ENCODE measurements at places on chromosomes 13 and 19.

DNA sequence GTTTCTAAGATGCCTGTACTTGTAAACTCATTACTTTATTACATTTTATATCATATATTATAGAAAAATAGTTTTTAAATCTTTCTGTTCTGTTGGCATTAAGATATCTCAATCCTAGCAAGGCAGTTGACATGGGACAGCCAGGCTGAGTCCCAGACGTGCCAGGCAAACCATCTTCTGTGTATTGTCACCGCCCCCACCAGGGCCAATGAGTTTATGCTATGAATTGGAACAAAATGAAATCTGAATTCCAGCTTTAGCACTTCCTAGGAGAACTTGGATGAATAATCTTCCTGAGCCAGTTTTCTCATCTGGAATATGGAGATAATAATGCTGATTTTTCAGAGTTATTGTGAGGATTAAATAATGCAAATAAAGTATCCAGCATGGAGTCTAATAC, 79.9 kb upstream of the GSX1 start:
- DNase-seq = no peak

DNA sequence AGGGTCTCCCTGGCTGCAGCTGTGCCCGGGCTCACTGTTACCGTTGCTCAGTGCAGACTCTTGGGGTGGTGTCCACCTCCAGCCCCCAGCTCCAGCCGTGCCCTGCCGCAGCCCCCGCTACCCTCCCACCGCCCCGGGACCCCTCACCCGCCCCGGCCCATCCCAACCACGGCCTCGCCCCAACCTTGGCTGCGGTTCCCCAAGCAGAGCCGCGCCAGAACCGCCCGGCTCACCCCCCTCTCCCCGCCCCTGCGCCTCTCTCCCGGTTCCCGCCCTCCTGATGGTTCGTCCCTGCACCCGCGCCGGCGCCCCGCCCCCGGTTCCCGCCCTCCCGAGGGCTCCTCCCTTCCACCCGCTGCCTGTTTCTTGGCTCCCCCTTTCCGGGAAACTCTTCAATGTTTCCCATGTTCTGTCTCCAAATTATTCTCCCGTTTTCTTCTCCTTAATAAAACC, 40.3 kb downstream of the ANKRD10 start:
- DNase-seq = peak; percentile 76

DNA sequence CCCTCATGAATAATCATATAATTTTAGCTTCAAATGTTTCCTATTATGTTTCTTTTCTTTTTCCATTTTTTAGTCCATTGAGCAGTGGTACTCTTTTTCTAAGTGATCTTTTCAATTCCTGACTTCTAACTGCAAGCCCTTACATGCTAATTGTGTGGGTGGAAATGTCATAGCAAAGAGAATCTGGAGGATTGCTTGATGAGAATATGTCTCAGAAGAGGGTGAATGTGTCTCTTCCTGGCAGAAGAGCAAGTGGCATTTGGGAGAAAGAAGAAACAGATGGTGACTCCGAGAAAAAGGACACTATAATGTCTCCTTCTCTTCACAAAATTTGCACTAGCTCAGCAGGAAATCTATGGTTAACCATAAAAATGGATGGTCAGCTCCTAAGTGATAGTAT, 2320.0 kb downstream of the PCDH9 start:
- no peak for DNase-seq

- no peak for DNase-seq
Observed at GRCh38 chr13:65378943-65379519, 1851.1 kb downstream of the PCDH9 start.

GRCh38 chr19:45815481-45816216, 541 bp upstream of the RSPH6A start:
- no peak for DNase-seq

- no peak for DNase-seq
Observed at GRCh38 chr13:44921246-44921877, 67.9 kb downstream of the NUFIP1 start.

GRCh38 chr19:22797040-22797439, 13.1 kb upstream of the ZNF99 start:
- DNase-seq = no peak
